ENCODE measurements at places on chromosomes 13 and 19. TPM values are rescaled to one million over a fixed set of nuclear protein-coding genes. Genes with fewer than 3 reads are reported as not detected.

ZNF709 gene
- total RNA-seq = 3.5 TPM

LGALS14 gene
- total RNA-seq = not detected

EHD2 gene
- 370 TPM for total RNA-seq

UBE2L5 gene
- not detected for total RNA-seq

ATP5F1D gene
- total RNA-seq = 32.8 TPM

ZNF799 gene
- total RNA-seq = 2.2 TPM

SOX1 gene
- not detected for total RNA-seq

CYP2S1 gene
- 0.46 TPM for total RNA-seq

HIF3A gene
- total RNA-seq = 2.8 TPM

NTN5 gene
- 0.46 TPM for total RNA-seq

CPAMD8 gene
- total RNA-seq = 1.6 TPM

EXOSC5 gene
- total RNA-seq = 14.4 TPM
